ENCODE measurements at places on chromosomes 7 and 10.

DNA sequence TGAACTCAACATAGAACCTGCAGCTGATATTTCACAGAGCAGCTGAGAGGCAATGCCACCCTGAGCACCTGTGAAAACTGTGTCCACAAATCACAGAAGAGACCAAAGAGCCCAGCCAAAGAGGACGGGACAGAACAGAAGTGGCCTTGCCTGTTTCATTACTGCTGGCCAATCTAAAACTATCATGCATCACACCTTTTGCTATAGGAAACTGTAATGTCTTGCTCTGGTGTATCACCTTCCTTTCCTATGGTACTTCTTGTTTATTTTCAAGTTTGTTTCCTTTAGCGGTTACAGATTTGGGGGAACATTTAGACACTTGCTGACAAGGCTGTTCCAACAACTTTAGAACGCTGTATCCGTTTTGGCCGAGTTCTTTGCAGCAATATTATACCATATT lies 80.3 kb downstream of the PIP4K2A start:
- no peak for DNase-seq

DNA sequence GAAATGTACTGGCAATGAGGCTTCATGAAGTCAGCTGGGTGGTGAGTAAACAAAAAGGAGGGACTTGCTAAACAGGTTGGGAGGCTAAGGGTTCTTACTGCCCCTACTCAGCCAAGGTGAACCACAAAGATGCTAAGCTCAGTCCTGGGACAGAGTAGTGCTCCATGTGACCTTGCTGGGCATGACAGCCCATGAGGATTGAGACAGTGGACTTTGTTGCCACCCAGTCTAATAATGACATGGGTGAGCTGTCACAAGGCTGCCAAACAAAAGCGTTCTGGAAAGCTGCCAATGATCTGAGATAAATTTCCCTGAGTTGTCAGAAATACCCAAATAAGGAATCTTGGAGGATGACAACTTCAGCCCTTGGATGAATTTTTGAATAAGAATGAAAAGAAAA lies 75.2 kb downstream of the CLEC2L start:
- no peak for DNase-seq

DNA sequence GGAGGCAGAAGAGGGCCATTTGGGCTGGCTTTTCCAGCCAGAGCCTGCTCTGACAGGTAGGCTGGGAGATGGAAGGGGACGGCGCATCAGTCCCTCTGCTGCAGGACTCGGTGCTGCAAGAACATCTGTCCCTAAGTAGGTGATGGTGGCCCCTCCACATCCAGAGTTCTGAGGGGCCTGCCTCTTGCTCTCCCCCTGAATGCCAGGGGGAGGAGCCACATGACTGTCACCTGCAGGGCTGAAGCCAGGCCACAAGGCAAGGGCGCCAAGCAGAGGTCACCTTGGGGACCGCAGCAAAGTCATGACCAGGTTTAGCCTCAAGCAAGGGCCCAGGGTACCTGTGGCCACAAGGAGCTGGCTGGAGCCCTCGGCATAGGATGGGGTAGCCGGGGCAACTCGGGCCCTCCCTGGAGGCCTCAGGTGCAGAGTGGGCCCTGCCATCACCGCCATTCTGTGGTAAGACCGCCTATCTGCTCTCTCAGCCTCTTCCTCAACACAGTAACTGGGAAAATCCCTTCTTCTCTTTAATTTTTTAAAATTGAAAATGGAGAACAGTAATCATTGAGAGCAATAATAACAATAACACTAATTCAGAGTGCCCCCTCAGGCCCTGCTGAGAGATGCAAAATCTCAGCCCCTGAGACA lies 99.3 kb downstream of the FAM53B start:
- DNase-seq, result peak; percentile 59

GRCh38 chr7:83970081-83970480 lies 224.5 kb downstream of the SEMA3A start:
- DNase-seq, result no peak

DNA sequence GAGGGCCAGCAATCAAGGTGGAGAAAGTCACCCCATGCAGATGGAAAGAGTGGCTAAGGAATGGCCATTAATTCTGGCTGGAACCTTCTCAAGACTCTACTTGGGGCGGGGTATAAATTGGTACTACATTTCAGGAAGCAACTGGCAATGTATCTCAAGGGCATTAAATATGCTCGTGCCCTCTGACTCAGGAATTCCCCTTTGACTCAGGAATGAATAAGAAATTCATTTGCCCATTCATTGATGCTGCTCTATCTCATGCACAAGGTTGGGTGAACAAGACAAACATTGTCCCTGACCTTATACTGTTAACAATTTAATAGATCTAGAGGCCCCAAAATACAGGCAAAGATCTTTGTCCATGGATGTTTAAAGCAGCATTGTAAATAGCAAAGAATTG lies 188.1 kb downstream of the MYOF start:
- DNase-seq, result no peak

- DNase-seq, result no peak
Observed at GRCh38 chr10:4120096-4120853, 335.3 kb upstream of the KLF6 start.

DNA sequence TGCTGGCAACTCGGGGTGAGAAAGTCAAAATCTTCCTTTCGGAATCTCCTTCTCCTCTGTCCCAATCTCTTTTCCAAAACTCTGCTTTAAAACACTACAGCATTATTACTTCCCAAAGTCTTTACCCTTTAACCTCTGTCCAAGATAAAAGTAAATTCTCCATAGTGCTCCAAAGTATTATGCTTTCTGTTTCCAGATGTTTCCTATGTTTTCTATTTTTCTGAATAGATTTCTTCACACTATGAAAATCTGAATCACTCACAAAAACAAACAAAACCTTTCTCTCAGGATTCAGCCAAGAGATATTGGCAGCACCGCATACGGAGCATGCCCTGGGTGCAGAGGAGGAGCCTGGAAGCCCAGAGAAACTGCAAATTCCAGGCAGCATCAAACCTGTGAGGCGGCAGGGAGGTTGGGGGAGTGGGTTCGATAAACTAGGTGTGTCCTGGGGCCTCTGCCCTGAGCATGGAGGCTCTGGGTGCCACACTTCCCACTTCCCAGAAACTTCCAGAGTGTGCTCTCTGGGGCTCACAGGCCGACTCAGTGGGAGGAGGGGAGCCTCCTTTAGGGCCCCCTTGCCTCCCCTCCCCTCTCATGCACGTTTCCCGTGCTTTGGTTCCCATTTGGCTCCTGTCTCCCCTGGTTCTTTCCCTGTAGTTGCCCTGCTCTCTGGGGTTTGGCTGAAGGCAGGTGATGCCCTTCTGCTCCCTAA lies 35.6 kb downstream of the VIPR2 start:
- DNase-seq, result no peak

GRCh38 chr10:87873656-87874055 lies 10.2 kb downstream of the PTEN start:
- no peak for DNase-seq

DNA sequence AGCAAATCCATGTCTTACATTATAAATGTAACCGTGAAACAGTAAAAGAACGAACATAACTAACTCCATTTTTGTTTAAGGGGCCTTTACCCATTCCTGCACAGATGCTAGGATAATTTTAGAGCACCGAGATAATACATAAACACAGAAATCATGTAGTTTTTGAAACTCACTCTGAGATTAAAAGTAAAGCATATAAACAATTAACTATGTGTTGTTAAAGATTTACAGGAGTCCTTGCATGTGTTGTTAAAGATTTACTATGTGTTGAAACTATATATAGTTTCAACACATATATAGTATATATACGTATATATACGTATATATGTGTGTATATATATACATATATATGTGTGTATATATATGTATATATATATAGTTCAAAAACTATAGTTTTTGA lies 7.2 kb upstream of the CALML3 start:
- DNase-seq, result no peak

- no peak for DNase-seq
Observed at GRCh38 chr7:39461263-39461820, 104.9 kb upstream of the YAE1 start.

GRCh38 chr7:71165708-71166107 lies 33.8 kb downstream of the GALNT17 start:
- peak; percentile 43 for DNase-seq

GRCh38 chr7:99419323-99420021 lies 10.7 kb downstream of the BUD31 start:
- no peak for DNase-seq

DNA sequence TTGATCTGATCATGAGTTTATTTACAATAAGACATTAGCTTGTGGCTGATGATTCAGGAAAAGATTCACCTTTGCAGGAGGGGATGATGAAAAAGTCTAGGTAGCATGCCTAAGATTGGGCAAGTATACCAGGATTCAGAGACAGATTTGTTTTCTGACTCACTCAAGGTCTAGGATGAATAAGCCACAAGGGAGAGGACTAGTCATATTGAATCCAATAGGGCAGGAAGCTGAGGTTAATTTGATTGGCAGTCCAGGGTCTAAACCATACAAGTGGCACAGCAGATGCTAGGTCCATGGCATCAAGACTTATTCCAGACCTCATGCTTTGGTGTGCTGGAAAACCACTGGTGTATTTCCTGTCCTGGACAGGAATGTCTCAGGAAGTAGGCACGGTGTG lies 1133.4 kb downstream of the XPNPEP1 start:
- DNase-seq, result no peak

GRCh38 chr7:108308903-108309302 lies 147.3 kb downstream of the NRCAM start:
- no peak for DNase-seq

DNA sequence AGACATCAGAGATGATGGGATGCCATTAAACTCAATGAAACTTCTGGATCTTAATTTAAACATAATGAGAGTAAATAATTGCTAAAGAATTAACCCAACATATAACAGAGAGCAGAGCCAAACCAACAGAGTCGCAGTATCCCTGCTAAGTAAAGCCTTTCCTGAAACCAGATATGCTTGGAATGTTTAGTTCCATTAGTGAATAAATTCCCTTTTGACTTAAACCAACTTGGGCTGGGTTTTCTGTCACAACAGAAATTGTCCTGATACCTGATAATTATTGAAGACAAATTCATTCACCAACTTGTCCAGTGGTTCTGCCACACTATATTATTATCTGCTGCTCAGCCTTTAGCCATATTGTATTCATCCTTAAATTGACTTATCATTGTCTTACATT lies 286.7 kb downstream of the FZD1 start:
- no peak for DNase-seq

GRCh38 chr7:82335001-82335400 lies 108.6 kb downstream of the CACNA2D1 start:
- no peak for DNase-seq

DNA sequence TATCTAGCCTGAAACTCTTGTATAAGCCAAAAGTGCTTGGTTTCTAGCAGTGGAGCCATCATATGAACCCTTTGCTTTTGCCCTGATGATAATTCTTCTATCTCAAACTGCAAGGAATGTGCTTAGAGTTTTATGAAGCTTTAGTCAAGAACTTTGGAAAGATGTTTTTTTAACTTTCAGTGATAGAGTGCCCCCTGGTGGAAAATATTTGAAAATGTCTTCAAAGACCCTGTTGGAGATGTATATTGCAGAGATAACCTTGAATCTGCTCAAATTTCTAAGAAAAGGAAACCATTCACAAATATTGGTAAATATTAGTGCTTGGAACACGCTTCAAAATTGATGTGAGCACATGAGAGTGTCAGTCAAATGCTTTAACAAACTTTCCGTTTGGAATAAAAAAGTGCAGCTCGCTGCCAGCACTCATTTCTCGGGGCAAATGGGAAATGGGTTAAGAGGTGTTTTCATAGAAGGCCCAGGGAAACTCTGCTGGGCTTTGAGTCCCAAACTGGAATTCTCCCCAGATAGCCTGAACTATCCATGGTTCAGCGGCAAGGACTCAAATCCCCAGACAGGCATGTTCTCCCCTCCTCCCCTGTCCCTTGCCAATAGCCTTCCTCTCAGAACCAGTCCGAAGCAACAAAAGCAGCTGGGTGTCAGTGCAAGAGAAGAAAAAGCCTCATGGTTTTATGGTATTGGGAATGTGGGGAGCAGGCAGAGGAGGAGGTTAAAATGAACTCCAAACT lies 129.3 kb downstream of the MYOF start:
- DNase-seq, result no peak

DNA sequence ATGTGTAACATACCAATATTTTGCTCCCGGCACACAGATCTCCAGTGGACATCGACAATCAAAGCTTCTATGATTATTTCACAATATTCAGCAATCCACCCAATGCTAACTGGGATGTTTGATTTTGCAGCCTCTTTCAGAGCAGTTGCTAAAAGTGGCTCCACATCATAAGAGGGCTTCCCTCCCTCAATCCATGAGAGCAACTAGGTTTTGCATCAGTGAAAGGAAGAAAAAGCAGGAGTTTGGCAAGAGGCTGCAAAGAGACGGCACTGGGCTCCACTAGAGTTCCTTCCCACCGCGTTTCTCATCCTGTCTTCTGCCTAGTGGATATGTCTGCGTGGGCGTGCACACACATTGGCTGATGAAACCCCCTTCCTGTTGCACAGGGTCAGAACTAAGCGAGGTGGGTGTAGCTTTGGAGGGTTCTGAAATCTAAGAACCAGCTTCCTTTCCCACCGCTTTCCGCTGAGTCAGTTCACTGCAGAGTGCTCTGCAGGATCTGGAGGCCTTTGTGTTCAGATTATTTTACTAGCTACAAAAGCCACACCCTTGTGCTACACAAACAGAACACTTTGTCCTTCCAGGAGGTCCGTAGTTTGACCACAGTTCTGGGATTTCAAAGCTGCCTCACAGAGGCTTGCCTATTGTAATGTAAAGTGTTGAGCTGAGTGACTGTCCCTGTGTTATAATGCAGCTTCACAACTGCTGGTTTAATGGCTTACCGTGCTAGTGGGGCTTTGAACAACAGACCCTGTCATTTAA lies 28.1 kb downstream of the ARL4A start:
- peak; percentile 76 for DNase-seq

DNA sequence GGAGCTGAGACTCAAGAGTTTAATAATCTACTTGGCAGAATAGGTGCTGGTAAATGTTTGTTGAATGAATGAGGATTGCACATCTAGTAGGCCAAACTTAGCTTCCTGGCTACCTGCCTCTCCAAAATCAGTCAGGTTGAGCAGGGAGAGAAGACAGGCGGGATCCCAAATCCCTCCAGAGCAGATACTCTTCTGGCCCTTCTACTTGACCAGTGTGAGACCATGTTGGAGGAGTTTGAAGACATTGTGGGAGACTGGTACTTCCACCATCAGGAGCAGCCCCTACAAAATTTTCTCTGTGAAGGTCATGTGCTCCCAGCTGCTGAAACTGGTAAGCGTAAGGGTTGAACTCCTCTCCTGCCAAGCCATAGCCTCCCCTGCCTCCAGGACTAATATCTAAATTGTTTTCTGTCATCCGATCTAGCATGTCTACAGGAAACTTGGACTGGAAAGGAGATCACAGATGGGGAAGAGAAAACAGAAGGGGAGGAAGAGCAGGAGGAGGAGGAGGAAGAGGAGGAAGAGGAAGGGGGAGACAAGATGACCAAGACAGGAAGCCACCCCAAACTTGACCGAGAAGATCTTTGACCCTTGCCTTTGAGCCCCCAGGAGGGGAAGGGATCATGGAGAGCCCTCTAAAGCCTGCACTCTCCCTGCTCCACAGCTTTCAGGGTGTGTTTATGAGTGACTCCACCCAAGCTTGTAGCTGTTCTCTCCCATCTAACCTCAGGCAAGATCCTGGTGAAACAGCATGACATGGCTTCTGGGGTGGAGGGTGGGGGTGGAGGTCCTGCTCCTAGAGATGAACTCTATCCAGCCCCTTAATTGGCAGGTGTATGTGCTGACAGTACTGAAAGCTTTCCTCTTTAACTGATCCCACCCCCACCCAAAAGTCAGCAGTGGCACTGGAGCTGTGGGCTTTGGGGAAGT lies 2.2 kb upstream of the MBLAC1 start:
- no peak for DNase-seq

Measured in H9 (cell line).